ENCODE measurements at places on chromosomes 2 and 18. TPM values are rescaled to one million over a fixed set of nuclear protein-coding genes. Genes with fewer than 3 reads are reported as not detected.

Gene CCT7
- 259 TPM for total RNA-seq

Gene NOP58
- total RNA-seq: 51.5 TPM

Gene VWC2L
- under 0.01 TPM for total RNA-seq

Gene STAT4
- 0.31 TPM for total RNA-seq

Gene CAPN14
- total RNA-seq: 0.12 TPM

All from aortic smooth muscle cell (primary cell).